ENCODE measurements at places on chromosomes 5 and 9.
A peak's percentile ranks its signal among the peaks of the same experiment; 100 is the strongest.

DNA sequence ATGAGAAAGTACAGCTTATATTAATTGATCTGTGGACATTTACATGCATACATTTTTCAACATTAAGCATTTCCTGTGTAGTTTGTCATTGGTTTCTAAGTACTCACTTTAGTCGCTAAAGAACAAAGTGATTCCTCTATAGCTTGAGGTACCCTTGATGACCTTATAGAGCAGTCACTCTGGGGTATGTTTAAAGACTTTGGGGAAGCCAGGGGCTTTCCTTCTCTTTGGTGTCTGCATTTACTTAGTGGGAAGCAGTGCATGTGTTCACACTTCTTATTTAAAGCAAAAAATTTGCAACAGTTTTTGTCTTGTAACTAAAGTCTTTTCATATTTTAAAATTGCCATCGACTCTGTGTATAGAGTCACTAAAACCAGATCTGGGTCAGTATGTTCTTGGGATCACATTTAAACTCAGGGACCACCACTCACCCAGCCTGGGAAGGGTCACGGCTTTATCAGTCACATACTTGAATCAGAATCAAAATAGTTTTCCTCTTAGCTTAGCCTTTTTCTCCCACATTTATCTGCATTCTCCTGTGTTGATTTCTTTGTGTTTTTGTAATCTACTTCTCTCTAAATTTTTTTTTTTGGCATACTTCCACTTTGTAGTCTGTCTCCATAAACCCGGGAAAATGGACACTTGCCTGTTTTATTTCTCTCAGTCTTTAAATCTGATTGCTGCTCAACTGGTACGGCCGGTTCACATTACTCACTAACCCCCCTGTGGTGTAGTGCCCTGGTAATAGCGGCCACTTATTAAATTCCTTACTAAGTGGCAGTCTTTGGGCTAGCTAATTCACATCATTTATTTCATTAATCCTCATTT, 143.9 kb upstream of the FBN2 start:
- no peak for DNase-seq

- no peak for DNase-seq
These were observed 63.2 kb upstream of the CTXN3 start for GRCh38 chr5:127585661-127586060.

GRCh38 chr9:76996700-76997099, 22.8 kb upstream of the FOXB2 start:
- no peak for DNase-seq

- DNase-seq: no peak
These were observed 536.4 kb downstream of the RASEF start for GRCh38 chr9:82526577-82526976.

DNA sequence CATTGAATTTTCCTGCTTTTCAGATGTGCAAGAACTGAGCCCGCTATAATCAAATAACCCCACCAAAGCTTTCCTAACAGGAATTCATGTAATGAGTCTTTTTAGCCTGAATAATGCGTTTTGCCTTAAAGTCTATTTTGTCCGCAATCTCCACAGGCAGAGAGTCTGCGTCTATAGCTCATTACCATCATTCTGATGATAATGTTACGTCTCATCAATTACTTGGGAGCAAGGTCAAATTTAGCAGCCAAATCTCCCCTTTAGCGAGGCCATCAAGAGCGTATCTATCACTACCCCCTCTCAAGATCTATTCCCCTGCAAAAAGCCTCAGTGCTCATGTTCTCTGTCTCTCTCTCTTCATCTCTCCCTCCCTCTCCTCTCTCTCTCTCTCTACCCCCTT, 416.1 kb downstream of the ZSWIM6 start:
- no peak for DNase-seq

GRCh38 chr9:118959366-118959765, 409.9 kb downstream of the BRINP1 start:
- DNase-seq: no peak

DNA sequence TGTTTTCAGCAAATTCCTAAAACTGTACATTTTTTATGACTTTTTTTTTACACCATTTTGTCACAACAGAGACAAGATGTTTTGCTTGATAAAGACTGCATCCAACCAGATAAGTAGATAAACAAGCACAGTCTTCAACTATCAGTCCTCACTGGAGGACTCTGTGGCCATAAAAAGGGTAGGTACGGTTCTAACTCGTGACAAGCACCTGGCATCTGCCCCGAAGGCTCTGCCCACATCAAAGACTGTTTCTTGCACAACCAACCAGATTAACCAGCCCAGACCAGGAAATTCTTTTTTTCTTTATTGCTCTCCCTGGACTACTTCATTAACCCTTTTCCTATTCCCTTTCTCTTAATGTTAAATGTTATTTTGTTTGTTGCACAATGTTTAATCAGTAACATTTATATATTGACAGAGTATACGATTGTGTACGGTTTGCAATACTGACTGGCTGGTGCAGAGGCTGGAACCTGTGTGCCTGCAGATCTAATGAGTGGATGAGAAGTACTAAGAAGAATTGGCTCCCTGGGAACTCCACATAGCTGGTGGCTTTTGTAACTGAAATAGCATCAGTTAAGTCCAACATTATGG, 74.1 kb downstream of the SERINC5 start:
- DNase-seq: no peak

DNA sequence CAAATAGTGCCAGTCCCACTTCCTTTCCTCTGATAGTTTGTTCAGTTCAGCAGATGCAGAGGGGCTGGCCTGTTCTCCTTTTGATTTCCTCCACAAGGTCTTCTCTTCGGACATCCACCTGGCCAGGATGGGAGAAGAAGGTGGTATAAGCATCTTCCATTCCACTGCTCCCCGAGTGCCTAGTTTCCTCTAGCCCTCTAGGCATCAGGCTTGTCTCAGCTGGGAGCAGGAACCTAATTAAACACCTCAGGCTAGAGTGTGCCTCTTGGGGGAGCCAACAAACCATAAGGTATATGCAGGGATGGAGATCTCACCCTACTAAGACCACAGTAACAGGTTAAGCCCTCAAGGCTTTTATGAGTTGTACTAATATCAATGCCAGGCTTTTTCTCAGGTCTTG, 835 bp upstream of the DND1 start:
- DNase-seq: no peak

DNA sequence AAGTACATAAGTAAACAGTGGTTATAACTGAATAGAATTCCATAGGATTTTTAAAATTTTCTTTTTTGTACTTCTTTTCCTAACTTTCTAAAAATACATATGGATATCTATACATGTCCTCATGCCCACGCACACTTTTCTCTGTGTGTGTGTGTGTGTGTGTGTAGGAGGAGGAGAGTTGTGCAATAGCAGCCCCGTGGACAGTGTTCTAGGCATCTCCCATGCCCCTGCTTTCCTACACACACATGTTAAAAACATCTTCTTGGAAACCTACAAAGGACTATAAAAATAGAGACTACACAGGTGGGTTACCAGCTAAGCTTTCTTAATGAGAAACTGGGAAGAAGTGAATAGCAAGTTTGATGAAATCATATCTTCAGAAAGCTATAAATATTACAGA, 19.8 kb upstream of the HEXB start:
- no peak for DNase-seq

GRCh38 chr5:32027093-32027716, 146.9 kb downstream of the GOLPH3 start:
- no peak for DNase-seq

GRCh38 chr5:150062216-150062922, 24.0 kb downstream of the CSF1R start:
- DNase-seq: no peak

DNA sequence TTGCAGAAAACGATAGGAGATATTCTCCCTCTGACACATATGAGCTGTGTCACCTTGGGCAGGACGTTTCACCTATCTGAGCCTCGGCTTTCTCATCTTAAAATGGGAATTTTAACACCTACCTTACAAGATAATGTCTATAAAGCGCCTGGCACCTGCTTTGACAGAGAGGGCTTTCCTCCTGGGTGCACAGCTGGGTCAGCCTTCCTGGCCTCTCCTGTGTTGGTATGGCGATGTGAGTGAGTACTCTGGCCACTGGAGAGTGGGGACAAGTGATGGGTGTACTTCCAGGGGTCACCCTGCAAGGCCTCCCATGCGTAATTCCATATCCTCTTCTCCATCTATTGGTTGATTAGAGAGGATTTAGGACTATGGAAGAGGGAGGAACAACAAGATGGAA, 113.1 kb upstream of the SMIM23 start:
- DNase-seq: no peak

DNA sequence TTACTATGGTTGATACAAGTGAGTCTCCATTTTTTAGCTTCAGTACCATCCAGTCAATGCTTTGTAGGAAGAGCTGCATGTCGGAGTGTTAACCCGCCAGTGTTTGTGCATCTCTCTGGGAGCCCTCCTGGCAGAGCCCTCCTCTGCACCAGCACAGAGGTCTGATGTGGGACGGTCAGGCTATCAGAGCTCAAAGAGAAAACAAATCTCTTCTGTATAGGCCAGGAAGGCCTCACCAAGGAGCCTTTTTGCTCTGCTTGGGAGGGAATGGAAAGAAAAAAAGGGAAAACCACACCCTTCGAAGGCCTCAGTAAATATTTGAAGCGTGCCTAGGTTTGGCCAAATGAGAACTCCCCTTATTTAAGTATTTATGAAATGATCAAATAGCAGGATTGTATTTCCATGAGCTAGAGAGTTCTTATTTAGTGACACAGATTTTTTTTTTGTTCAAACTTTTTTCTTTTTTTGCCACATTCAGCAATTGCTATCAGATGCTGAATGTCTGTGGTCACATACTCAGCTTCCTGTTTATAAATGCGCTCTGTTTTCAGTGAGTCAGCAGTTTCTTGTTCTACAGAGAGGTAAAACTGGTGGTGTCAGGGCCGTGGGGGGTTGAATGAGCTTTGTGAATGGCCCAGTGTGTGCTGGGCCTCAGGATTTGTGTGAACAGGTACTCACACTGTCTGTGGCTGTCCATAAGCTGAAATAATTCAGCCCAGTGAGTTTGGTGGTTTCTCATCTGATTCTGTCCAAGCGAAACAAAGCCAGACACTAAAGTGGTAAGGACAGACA, 226.6 kb downstream of the SNX18 start:
- DNase-seq: no peak

DNA sequence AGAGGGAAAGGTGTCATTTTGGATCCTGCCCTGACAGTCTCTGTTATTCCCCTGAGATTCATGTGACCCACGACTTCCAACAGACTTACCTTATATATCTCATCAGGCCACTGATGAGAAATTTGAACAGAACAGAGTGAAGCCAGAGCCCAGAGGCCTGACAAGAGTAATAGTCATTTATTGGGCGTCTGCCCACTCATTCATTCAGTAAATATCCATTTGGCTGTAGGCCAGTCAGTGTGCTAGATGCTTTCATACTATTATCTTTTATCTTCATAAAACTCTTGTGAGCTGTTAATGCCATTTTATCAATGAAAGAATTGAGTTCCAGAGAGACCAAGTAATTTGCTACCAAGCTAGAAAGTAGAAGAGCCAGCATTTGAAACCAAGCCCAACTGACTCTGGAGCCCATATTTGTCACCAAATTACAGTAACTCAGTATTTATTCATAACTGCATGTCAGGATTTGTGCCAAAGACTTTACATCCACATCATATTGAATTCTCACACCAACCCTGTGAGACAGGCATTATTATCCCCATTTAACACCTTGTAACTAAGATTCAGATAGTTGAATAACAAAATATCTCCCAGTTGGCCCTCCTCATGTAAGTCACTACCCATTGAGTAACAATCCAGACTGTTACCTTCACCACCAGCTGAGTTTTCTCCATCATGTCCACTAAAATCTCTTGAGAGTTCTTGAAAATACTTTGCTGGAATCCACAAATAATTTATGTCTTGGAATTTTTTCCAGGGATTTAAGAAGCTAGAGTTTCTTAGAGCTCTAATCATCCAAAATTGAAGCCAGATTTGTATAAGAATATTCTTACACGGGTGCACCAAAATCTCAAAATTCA, 2.5 kb downstream of the PTPDC1 start:
- no peak for DNase-seq

DNA sequence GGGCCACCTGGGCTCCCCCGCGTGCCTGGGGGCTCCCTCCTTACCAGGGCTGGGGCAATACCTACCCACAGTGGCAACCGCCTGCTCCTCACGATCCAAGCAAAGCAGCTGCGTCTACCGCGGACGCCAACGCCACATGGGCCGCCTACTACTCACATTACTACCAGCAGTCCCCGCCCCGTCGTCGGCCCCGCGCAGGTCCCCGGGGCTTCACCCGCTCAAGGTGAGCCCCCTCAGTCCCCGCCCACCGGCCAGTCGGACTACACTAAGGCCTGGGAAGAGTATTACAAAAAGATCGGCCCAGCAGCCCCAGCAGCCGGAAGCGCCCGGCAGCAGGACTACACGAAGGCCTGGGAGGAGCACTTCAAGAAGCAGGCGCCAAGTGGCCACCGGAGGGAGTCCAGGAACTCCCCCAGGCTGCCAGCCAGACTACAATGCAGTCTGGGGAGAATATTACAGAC, 106.0 kb upstream of the MTAP start:
- DNase-seq: peak; percentile 69

DNA sequence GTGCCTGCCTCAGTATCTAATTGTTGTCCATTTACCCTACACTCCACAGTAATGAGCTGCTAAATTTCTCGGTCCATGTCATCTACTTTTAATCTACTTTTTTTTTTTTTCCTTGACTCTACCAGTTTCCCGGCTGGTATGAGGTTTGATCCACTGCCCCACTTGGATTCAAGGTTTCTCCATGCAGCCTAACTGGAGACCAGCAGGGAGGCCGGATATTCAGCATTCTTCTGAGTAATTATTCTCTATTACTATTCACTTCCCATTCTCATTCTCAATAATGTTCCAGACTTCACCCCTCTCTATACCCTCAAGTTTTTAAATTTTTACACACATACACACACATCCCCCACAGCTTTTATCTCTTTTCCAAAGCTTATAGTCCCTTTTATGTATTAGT, 51.0 kb upstream of the SUSD1 start:
- DNase-seq: no peak

DNA sequence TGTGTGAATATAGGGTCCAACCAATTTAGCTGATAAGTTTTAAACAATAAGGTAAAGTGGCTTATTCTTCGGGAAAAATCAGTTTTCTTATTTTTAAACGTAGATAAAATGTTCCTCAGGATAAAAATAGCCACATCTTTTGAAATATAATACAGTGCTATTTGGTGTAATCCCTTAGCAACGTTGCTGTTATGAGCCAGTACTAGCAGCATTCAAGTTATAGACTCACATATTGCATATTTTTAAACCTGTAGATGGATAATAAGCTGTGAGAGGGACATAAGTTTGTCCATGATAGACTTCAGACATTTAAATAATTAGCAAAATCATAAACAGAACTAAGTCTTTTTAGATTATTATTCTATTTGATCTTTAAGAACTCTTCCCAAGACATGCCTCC, 6.3 kb downstream of the PDE4D start:
- DNase-seq: no peak
